ENCODE measurements at places on chromosomes 7 and 10.
A peak's percentile ranks its signal among the peaks of the same experiment; 100 is the strongest.

- peak; percentile 65 for DNase-seq
Observed at GRCh38 chr7:121076350-121077164, 88.0 kb downstream of the CPED1 start.

DNA sequence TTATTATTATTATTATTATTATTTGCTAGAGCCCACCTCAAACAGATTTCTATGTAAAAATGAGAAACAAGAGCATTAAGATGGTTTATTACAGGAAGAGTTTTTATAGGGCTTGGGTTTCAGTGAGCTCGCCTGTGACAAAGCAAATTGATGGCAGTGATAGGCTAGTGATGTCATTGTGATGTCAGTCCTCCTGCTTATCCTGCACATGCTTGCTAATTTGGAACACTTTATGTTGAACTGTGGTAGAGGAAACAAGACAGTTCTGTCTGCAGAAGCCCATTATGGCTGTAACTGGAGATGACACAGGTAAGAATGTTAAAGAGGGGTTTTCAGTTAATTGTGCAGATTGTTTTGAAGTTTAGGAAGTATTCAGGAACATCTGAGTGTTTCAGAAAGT, 68.3 kb downstream of the CREM start:
- peak; percentile 78 for DNase-seq

- DNase-seq, result no peak
Observed at GRCh38 chr10:99730026-99730425, 1.9 kb downstream of the COX15 start.

DNA sequence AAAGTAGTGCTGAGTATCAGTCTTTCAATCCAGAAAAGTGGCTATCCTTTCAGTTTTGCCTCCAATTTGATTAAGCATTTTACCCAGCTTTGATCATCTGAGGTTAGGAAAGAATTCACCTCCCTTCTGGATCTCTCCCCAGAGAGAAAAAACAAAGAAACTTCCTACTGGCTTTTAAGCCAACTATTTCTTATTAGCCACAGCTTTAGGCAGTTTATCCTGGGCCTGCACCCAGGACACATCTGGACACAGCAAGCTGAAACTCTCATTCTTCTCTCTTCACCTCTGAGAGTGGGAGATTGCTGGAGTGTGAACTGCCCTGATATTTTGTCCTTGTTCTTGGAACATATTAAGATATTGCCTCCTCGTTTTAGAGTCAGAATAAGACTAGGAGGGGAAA, 43.5 kb upstream of the LSM8 start:
- no peak for DNase-seq

DNA sequence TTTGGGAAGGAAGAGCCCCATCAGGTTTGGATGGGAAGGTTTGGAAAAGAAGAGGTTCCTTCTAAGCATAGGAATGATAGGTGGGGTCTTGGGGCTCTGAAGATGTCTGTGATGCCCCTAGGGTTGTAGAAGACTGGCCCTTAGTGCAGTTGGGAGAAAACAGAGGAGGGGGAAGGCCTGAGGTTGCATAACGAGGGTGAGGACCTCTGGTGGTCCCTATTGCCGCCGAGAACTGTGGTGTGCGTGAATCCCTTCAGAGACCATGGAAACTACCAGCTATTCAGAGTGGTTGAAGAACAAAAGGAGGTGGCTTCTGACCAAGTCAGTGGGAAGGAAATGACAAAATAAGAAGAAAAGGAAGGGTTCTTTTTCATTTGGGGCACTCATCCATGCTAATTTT, 3.1 kb upstream of the PKD2L1 start:
- no peak for DNase-seq

- no peak for DNase-seq
Observed at GRCh38 chr10:11760151-11760550, 18.0 kb downstream of the ECHDC3 start.

DNA sequence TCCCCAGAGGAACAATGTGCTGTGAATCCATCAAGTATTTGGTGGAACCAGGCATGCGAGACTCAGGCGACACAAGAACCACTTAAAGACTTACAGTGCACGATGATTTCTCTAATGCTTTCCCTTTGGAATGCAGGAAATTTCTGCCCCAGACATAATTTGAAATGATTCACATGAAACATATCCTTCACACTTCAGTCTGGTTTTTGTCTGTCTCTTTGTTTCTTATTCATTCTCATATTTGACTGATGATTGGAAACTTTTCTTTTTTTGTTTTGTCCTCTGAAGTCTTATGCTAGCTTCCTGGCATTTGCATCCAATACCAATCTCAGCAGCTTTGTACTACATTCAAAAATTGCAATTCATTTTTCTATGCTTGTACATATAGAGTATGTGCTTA, 502.8 kb downstream of the PHTF2 start:
- no peak for DNase-seq

DNA sequence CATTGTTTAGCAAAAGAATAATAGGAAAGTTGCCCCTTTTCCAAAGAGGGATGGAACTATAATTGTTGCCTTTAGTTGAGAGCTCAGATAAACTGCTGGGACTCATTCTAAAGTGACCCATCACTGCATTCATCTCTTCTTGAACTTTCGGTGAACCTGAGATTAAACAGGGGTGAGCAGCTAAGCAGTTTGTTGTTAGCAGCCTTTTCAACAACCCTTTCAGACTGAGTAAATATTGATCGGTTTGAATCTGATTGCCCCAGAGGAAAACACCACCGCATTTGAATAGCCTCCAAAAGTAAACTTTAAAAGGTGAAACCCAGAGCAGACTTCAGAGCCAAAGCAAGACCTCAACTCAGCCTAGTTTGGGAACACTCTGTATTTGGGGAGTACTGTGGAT, 4.7 kb downstream of the HOXA1 start:
- DNase-seq, result no peak

GRCh38 chr7:142796001-142796500, 25.3 kb downstream of the PRSS2 start:
- no peak for DNase-seq

- no peak for DNase-seq
Observed at GRCh38 chr10:58608826-58609531, 96.3 kb downstream of the BICC1 start.

DNA sequence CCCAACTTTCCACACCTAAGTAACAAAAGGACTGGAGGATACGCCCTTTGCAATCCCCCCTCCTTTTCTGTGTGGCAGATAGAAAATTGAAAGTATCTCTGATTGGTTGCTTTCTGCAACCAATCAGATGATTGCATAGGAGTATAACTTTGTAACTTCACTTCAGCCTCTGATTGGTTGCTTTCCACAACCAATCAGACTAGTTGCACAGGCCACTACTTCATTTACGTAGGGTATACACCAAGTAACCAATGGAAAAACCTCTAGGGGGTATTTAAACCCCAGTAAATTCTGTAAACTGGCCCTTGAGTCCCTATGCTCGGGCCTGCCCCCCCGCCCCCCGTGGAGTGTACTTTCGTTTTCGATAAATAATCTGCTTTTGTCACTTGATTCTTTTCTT, 1080.4 kb downstream of the CNTNAP2 start:
- no peak for DNase-seq

- peak; percentile 82 for DNase-seq
Observed at GRCh38 chr10:37856881-37857286, 526 bp downstream of the ZNF248 start.

DNA sequence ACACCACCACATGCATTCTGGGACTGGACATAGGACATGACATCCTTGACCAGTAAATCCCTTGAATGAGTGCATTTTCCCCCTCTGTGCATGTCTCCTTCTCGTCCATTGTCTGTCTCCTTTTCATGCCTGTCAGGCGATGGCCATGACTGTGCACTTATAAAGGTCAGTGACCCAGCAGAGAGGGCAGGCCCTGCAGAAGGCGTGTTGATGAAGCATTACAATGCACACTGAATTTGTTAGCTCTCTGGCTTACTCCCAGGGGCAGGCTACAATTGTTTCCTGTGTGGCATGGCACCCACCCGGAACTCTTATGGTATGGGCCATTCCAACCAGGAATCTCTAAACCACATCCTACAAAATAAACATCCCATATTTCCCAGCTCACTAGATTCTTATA, 71.1 kb downstream of the SAMD9 start:
- peak; percentile 45 for DNase-seq

DNA sequence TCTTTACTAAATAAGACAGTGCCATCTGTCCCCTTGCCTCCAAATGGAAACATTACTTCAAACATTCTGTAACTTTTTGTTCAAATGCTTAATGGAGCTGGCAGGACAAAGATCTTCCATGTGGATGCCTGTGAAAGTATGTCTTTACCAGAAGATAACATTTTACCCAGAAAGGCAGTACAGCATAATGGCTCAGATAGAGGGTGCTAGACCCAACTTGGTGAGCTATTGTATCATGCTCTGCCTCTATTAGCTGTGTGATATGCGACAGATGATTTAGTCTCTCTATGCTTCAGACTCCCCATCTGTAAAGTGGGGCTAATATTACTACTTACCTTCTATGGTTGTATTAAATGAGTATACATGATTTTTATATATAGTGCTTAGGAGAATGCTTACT, 8.8 kb upstream of the SMKR1 start:
- no peak for DNase-seq

- DNase-seq, result no peak
Observed at GRCh38 chr7:102232611-102233286, 53.9 kb upstream of the SH2B2 start.

- no peak for DNase-seq
Observed at GRCh38 chr10:98481404-98481945, 34.7 kb upstream of the HPS1 start.

GRCh38 chr7:40015790-40016296, 65.8 kb downstream of the CDK13 start:
- peak; percentile 65 for DNase-seq

DNA sequence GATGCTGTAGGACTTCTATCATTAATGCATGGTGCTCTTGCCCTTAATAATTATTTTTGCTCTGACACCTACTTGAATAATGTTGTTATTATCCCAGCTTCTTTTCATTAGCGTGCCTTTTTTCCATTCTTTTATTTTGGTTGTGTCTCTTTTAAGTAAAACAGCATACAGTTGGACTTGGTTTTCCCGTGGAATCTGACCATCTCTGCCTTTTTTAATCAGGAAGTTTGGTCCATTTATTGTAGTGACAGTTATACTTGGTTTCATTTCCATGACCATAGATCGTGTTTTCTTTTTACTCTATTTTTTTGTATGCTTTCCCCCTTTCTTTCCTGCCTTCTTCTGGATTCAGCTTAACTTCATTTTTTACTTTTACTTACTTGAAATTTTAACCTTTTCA, 4.6 kb downstream of the PAPOLB start:
- DNase-seq, result no peak

Data from erythroblast (primary cell).